ENCODE measurements at places on chromosomes 4 and X.

DNA sequence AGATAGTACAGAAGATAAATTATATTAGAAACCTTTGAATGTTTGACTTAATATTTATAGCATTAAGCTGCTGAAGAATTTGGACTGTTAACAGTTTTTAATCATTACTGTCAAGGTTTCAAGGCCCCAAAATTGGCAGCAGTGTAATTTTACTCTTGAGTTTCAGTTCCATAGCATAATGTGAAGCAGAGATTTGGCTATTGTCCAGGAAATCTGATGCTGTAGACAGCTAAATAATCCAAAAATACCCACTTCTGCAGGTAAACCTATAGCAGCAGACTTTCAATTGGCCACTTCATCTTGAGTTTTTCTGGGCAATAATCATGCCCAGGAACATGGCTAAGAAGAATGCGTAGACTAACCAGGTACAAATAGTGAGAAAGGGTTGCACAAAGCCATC is 85.0 kb downstream of the RCHY1 start:
- no peak for DNase-seq

- no peak for DNase-seq
Observed at GRCh38 chr4:156495836-156496235, 475.8 kb downstream of the PDGFC start.

- DNase-seq: no peak
Observed at GRCh38 chrX:18491587-18492340, 66.4 kb downstream of the CDKL5 start.

DNA sequence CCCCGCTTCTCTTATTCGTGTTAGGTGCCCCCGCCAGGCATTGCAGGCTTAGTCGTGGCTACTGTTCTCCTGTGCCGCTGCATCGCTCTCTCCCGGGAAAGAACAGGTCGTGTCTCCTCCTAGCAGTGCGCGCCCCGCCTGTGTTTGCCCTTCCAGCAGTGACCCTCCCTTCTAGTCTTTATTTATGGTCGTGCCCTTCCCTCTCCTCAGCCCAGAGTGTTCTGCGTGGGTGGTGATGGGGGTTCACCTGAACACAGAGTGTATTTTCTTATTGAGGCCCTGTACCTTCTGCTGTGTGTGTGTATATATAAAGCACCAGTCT is 15.2 kb downstream of the USP11 start:
- DNase-seq: no peak

GRCh38 chrX:24055043-24055356 is 244 bp downstream of the EIF2S3 start:
- DNase-seq: no peak

GRCh38 chr4:147017081-147017480 is 71.4 kb upstream of the TTC29 start:
- no peak for DNase-seq

GRCh38 chr4:53713296-53713695 is 122.0 kb upstream of the LNX1 start:
- DNase-seq: no peak

GRCh38 chrX:42107495-42108488 is 184.4 kb upstream of the CASK start:
- DNase-seq: no peak

GRCh38 chrX:413322-414201 is 26.9 kb upstream of the PPP2R3B start:
- no peak for DNase-seq

DNA sequence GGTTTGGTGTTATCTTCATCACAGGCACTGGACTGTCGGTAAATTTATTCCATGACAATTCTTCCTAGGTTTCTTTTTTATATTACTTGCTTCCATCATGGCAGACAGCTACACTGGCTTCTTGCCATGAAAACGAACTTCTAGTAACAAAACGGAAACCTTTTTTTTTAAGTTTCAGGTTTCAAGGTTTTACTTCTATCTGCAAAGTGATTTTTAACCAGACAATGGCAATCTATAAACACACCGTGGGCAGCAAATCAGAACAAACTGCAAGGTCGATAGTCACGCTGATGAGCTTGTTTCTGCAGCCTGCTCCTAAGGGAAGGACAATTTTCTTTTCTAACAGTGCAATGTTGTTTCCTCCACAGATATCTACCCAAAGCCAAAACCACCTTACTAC is 29.9 kb downstream of the XG start:
- no peak for DNase-seq

GRCh38 chrX:38985375-38985774 is 184.1 kb downstream of the MID1IP1 start:
- no peak for DNase-seq

DNA sequence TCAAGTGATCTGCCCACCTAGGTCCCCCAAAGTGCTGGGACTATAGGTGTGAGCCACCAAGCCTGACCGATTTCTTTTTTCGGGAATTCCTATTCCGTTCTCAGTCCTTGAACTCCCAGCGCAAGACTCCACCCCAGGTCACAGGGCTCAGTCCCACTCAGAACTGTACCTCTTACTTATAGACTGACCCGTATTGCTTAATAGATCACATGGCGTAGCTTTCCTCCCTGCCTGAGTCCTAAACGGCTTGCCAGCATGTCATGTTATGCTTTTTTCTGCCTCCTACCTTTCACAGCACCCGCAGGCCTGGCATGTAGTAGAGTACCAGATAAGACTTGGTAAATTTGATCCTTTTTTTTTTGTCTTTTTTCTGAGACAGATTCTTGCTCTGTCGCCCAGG is 22.4 kb downstream of the SAT1 start:
- DNase-seq: no peak

- DNase-seq: no peak
Observed at GRCh38 chr4:99634742-99635360, 22.8 kb downstream of the C4orf54 start.

DNA sequence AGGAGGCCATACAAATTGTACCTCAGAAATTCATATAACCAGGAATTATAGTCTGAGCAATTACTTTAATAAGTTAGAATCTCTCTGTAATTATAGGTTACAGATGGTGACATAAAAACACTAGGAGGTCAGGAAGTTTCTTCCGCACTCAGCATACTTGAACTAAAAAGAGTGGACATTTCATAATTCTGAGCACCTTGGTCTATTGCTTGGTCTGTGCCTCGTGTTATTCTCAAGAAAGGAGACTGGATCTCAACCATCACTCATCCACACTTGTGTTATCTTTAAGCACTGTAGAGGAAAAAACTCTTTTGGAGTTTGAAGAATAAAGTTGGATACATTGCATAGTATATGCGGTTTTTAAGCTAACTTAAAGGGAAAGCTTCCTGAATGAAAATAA is 91.1 kb downstream of the SYNPO2 start:
- no peak for DNase-seq

- no peak for DNase-seq
Observed at GRCh38 chrX:151697522-151697921, 2.3 kb downstream of the PRRG3 start.

- DNase-seq: no peak
Observed at GRCh38 chrX:109880629-109881028, 122.3 kb upstream of the TMEM164 start.

- no peak for DNase-seq
Observed at GRCh38 chr4:184907216-184907615, 81.4 kb upstream of the ACSL1 start.

GRCh38 chr4:169342906-169343564 is 72.3 kb upstream of the SH3RF1 start:
- no peak for DNase-seq

GRCh38 chr4:99872570-99872969 is 21.7 kb downstream of the LAMTOR3 start:
- DNase-seq: no peak

DNA sequence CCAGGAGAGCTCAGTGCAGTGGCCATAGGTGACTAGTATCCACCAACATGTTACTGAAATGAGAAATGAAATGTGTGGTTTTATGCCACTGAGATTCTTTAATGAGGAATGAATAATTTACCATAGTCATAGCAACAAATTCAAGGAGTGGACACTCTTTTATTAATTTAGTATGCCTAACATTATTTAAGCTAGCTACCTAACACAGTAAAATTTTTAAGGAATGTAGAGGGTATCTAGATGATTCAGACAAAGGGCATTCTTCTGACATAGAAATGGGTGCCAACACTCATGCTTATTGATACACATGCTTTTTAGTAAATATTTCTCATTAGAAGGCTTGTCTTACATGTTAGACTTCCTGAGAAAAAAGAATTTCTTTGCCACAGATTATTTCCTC is 33.3 kb upstream of the SULT1B1 start:
- no peak for DNase-seq

- DNase-seq: no peak
Observed at GRCh38 chr4:52106191-52106590, 55.1 kb downstream of the SPATA18 start.

GRCh38 chr4:8461086-8461485 is 20.5 kb downstream of the TRMT44 start:
- DNase-seq: no peak

DNA sequence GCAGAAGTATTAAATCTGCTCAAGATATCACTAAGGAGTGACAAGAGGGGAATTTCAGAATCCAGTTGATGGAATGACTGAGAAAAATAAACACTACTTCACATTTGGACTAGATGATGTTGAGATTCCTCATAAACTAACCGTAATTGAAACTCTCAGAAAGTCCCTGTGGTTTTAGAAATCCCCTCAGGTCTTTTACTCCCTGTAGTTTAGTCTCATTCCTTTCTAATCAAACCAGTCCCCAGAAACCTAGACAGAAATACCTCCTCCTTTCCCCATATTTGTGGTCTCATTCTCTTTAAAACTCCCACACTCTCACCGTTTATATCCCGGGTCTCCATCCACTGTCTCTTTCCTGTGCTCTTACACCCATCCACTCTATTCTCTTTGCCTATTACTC is 15.0 kb upstream of the TLR1 start:
- DNase-seq: no peak

DNA sequence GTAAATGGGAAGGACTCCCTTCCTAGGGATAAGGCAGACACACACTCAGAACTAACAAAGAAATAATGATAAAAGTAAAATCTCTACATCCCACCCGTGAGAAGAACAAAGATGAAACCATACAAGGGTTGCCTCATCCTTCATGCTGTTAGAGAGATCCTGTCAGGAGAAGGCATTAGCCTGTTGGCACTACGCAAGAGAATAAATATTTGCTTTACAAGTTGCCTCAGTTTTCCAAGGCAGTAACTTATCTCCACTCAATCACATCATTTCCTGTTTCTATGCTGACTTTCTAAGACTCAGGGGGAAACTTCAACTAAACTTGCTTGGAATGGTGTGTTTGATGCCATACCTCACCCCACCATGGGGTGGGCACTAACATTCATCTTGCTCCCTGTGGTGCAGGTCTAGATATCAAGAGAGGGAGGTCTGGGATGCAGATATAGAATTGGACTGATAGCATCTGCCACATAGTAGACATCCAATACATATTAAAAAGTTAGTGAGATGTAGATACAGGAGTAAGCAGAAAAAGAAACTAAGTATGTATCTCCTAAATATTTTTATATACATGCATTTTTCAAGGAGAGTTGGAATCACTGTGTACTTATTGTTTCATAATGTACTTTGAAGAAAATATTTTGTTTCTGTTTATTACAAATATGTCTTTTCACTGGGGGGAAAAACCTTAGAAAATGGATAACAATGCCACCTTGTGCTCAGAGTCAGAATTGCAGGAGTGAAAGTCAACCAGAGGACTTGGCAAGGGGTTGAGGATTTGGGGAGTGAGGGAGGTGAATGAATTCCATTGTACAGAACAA is 57.2 kb upstream of the BEX4 start:
- DNase-seq: no peak

- no peak for DNase-seq
Observed at GRCh38 chr4:47668810-47669408, 169.0 kb downstream of the CORIN start.

DNA sequence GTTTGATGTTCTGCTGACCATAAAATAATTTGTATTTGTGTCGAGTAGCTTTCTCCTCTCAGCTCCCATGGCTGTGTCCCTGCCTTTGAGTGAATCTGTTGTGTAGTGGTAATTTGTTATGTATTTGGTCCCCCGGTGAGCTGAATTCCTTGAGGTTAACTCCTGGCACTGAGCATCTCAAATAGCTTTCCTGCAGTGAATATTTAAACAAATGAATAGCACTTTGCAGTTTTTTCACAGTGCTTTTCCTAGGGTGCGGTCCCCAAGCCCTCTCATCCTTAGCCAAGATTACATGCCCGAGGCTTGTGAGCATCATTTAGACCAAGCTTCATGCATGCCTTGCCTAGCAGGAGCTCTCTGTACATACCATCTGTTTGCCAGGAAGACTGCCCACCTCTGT is 74.2 kb downstream of the CLDN34 start:
- DNase-seq: no peak

- DNase-seq: no peak
Observed at GRCh38 chrX:17414027-17414658, 39.1 kb downstream of the NHS start.

DNA sequence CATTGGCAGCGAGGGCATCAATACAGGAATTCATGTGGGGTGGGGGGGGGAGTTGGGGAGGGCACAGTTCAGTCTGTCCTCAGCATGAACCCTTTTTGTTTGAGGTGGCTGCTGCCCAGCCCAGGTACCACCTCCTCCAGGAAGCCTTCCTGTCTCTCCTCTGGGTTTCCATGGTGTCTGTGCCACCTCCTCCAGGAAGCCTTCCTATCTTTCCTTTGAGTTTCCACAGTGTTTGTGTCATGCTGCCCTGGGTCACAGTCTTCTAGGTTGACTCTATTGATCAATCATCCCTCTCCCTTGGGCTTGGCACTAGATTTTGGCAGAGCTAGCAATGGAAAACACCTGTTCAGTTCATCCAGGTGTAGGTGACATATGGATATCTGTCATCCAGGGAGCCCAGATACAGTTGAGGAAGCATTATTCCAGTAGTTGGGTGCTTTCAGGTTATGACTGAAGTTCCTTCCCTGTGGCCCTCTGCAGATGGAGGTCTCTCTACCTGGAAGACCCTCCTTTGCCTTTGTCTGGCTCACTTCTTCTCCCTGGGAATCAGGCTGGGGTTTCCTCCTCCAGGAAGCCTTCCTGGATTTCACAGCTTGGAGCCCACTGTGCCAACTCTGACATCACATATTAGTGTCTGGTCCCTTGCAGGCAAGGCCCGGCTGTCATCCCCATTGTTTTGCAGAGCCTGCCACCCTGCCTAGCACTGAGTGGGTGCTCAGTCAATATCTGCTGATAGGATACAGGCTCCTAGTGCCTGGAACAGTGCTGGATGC is 96.6 kb downstream of the SORCS2 start:
- no peak for DNase-seq

- DNase-seq: no peak
Observed at GRCh38 chrX:68669094-68669860, 21.8 kb downstream of the STARD8 start.

- DNase-seq: no peak
Observed at GRCh38 chr4:164402554-164402953, 351.4 kb upstream of the SMIM31 start.

DNA sequence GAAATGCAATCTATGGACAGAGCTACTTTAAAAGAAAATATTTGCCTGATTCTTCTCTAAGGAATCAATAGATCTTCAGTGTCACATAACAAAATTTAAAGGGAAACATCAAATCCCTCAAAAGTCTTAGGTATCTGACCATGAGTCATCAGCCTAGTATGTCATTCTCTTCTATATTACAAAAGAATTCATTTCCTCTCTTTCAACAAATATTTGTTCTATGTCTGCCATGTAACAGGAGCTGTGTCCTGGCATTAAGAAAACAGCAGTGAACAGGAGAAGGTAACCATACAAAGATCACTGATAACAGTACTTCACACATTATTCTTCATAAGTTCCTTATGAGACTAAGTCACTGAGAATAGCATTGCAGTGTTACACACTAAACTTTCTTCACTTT is 243.6 kb upstream of the DKK2 start:
- DNase-seq: no peak

- DNase-seq: no peak
Observed at GRCh38 chrX:67692246-67692645, 148.4 kb downstream of the AR start.

- no peak for DNase-seq
Observed at GRCh38 chrX:124497386-124497785, 151.0 kb downstream of the SH2D1A start.
